SK-N-SH (cell line): ENCODE measurements at places on chromosomes 16 and 17. TPM values are rescaled to one million over a fixed set of nuclear protein-coding genes. Genes with fewer than 3 reads are reported as not detected.

MYH2 gene
- polyA plus RNA-seq, result 0.10 and 0.19 TPM in 2 replicates

NLRC3 gene
- not detected in 2 replicates for polyA plus RNA-seq

MRPL10 gene
- 133 and 136 TPM in 2 replicates for polyA plus RNA-seq

MBTD1 gene
- 4.6 and 6.9 TPM in 2 replicates for polyA plus RNA-seq

JUP gene
- 9.3 and 13.0 TPM in 2 replicates for polyA plus RNA-seq
